ENCODE measurements at places on chromosomes 2 and 18.

DNA sequence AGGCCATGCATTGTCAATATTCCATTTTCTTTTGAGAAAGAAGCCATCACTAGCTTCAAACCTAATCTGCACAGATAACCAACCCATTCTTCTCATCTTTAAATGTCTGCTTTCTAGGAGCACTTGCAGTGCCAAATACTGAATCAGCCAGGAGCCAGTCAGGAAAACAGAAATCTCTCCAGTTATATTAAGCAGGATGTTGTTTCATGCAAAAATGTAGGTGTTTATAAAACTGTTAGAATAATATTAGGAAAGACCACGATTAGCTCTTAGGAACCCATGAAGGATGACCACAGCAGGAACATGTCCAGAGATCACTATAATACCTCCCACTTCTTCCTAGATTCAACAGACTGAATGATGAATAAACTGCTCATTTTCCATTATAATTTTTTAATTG lies 86.0 kb downstream of the TTC32 start:
- DNase-seq, result no peak

DNA sequence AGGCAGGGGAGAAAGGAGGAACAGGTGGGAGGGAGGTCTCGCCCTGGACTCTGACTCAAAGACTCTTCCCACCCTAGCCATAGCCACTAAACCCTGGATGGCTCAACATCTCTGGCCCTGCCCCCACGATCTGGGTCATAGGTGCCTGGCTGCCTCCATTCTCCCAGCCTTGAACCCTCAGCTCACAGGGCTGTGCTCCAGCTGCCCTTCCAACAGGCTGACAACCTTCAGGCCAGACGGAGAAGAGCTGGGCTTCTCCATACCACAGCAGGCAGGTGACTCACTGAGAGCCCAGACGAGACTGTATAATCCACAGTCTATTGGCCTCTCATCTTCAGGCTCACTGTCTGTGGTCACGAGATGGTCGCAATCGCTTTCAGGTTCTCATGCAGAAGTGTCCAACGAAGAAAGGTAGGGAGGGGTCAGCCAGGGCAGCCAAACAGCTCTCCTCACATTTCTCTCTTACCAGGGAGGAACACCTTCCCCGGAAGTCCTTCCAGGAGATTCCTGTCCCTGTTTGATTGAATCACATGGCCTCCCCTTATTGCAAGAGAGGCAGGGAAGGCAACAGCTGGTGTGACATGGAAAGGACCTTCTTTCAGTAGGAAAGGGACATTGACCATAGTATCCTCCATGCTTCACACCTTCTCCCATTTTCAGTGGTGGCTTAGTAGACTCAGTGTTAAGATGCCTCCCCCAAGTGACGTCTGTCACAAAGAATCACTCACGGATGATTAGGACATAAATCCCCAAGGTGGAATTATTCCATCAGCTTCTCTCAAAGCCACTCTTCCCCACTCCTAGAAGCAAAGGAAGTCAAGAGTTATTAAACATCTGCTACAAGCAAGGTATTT lies 100.1 kb downstream of the MRO start:
- DNase-seq, result no peak

- DNase-seq, result no peak
Measured at GRCh38 chr18:43627848-43628530, 350.7 kb upstream of the SYT4 start.

- no peak for DNase-seq
Measured at GRCh38 chr2:54957321-54957999, 92.8 kb downstream of the RTN4 start.

DNA sequence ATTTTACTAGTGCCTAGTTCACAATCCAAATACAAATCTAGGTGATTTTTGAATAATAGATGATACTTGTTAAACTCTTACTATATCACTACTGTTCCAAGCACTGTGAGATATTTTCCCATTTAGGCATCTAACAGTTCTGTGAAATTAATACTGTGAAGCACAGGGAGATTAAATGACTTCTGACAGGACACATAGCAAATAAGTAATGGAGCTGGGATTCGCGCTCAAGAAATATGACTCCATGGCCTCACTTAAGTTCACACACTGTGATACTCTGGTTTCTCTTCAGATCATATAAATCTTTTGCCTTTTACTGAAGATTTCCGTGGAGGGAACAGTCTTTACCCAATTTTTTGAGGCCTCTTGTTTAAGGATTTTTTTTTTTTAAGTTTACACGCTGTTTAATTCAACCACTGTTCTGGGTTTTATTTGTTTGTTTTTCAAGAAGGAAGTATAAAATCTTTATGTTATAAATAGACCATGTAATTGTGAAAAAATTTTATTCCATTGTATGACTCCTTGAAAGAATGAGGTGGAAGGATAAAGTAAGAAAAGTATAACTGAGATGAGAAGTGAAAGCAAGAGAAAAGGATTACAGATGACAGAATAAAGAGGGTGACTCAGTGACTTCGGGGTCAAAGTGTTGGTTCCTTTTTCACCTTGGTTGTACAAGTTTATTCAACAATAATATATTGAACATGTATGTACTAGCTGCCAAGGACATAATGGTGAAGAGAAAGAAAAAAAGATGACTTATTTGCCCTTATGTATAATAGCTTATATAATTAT lies 30.2 kb downstream of the RBM45 start:
- no peak for DNase-seq

GRCh38 chr2:15754703-15755099 lies 163.0 kb downstream of the DDX1 start:
- no peak for DNase-seq

- no peak for DNase-seq
Measured at GRCh38 chr18:69215161-69215560, 185.5 kb upstream of the DOK6 start.

GRCh38 chr2:237137626-237138323 lies 52.1 kb downstream of the COPS8 start:
- no peak for DNase-seq

DNA sequence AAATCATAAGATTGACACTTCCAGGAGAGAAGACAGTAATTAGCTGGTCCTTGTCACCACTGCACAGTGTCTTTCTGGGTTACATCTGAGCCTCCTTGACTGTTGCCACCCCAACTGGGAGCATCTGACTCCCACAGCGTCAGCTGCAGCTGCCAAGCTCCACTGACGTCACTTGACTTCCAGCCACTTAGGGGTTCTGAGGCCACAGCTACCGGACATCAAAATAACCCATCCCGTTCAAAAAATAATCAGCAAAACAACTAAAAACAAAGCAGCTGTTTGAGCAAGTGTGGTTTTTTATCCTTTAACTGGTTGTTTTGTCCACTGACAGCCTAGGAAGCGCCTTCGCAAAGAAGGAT lies 206.5 kb upstream of the AGAP1 start:
- no peak for DNase-seq

GRCh38 chr2:220948579-220948978 lies 623.5 kb downstream of the EPHA4 start:
- DNase-seq, result no peak

- no peak for DNase-seq
Measured at GRCh38 chr2:41736105-41736567, 311.7 kb upstream of the PKDCC start.

DNA sequence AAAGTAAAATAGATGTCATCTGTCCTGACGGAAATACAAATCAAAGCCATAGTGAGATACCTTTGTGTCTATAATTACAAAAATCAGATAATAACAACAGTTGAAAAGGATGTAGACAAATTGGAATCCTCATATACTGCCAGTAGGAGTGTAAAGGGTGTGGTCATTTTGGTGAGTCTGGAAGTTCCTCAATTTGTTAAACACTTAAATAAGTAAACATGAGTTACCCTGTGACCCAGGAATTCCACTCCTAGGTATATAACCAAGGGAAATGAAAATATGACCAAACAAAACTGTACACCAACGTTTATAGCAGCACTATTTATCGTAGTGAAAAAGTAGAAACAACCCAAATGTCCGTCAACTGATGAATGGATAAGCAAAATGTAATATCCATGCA lies 24.0 kb downstream of the R3HDM1 start:
- DNase-seq, result no peak

GRCh38 chr2:126614524-126615227 lies 41.3 kb upstream of the GYPC start:
- DNase-seq, result no peak

GRCh38 chr2:150465703-150466569 lies 21.5 kb downstream of the RND3 start:
- DNase-seq, result no peak

- DNase-seq, result peak; percentile 88
Measured at GRCh38 chr2:213119061-213119809, 32.2 kb downstream of the IKZF2 start.

- DNase-seq, result no peak
Measured at GRCh38 chr2:189115126-189115525, 64.4 kb downstream of the COL5A2 start.

DNA sequence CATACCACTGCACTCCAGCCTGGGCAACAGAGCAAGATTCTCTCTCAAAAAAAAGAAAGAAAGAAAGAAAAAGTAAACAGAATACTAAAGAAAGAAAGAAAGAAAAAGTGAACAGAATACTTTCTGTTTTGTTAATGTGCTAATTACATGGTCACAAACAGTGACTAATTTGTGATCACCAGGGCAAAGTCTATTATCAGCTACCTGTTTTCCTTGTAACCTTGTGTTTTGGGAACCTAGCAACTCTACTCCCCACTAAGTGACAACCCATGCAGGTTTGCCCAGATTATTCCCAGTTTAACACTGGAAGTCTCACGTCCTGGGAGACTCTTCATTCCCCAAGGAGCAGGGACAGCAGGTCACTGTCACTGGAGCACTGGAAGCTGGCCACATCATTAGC lies 16.7 kb upstream of the UGT1A9 start:
- no peak for DNase-seq

DNA sequence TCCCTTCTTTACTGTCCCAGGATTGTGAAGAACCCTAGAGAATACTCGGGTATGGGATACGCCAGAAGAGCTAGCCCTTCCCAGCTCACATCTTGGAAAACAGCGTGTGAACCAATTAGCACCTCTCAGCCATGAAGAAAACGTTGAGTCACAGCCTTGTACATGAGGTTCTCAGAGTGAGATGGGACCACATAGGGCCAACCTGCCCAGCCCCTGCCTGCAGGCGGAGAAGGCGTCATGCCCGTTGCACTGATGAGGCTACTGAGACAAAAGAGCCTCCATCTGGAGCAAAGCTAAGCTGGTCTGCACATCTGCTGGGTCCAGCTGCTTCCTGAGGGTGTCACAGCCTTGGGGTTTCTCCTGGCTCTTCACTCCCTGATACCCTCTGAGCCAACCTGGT lies 92.2 kb downstream of the LBH start:
- no peak for DNase-seq

DNA sequence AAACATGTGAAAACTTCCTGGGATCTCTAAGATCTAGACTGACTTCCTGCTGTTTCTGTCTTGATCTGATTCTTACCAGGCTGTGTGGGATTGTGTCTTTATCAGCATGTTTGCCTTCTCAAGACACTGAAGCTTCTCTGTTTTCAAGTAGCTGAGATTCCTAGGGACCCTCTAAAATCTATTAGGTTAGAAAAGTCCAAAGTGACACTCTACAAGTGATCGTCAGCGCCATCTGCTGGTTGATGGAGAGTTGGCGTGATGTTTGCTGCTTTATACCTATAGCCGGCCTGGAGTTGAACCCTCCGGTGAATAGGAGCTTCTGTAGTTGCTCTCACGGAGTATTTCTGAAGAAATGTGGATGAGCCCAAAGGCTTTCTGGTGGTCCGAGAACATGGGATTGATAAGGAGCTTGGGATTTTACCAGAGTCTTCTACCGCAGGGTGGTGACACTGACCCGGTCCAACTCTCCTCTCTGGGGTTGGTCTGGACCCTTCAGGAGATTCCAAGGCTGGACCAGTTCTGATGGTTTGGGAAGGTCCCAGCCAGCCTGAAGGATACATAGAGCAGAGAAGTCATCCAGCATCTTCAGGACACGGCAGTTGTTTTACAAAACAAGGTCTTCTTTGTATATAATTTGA lies 96.0 kb upstream of the TTC39C start:
- peak; percentile 82 for DNase-seq

DNA sequence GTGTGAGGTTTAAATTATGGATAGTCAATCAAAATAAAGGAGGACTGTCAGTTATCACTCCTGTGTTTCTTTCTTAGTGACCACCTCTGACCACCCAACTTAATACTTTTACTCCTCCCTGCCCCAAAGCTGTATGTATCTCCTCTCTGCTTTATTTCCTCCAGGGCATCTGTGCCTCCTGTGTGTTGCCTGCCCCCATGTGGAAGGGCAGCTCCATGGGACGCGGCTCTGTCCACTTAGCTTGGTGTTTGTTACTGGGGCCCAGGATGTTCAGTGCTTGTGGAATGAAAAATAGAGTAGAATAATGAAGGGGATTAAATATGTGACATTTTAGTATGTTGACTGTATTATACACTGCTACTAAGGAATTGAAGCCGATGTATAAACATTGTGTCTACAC lies 9.8 kb downstream of the ACP1 start:
- no peak for DNase-seq

DNA sequence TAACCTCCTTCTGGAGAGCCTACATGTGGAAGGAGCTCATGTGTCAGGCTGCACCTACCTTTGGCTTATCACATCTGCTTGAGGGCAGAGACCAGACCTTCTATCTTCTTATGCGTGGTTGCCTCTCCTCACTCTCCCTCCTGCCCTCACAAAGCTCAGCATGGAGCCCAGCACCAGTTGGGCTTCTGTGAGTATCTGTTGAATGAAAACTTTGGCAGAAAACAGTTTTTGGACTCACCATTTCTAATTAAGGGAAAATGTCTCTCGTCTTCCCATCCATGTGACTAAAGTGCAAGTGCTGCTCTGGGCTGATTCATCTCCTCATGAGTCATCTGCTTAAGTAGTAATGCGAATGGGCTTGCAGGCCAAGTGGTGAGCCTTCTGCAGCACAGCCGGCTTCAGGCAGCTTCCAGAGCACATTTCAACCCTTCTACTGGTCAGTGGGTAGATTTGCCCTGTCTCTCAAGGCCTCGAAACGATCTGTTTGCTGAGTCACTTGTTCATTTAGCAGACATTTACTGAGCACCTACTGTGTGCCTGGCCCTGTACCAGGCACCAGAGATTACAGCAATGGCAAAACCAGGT lies 102.6 kb downstream of the VSNL1 start:
- DNase-seq, result no peak

GRCh38 chr2:189159273-189159672 lies 20.3 kb downstream of the COL5A2 start:
- no peak for DNase-seq

GRCh38 chr2:2571301-2572150 lies 240.5 kb upstream of the MYT1L start:
- DNase-seq, result no peak

GRCh38 chr2:22340716-22341115 lies 1044.3 kb upstream of the KLHL29 start:
- no peak for DNase-seq

GRCh38 chr2:208713066-208713745 lies 306.6 kb downstream of the PTH2R start:
- DNase-seq, result no peak

DNA sequence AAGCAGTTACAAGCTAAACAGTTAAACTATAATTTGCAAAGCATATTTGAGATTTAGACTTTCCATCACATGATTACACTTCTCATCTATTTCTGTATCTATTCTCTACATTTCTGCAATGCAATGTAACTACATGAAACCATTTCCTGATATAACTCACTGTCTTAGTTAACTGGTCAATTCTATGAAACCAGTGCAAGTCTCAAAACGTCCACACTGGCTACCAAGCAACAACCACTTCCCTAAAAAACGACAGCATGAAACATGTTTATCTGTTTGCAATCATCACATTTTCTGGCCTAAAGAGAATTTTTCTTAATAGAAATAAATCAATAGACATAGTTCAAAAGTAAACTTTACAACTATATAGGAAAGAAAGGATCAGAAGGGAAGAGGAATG lies 17.4 kb downstream of the FECH start:
- DNase-seq, result no peak

Measured in CD4-positive, CD25-positive, alpha-beta regulatory T cell (primary cell).